ENCODE measurements at places on chromosomes 11 and 22.

- DNase-seq: no peak
Observed at GRCh38 chr11:20672575-20672974, 3.2 kb downstream of the NELL1 start.

DNA sequence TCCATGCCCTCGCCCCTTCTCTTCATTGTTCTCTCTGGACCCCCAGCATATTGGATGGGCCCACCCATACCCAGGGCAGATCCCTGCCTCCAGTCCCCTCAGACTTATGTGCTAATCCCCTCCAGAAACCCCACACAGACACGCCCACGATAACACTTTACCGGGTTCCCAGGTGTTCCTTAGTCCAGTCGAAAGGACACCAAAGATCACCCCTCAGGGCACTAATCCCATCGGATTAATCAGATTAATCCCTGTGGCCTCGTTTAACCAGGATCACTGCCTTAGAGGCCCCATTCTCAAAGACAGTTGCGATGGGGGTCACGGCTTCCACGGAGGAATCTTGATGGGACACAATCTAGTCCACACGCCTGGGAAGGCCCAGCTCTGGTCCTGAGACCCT is 80.8 kb downstream of the SHANK2 start:
- DNase-seq: no peak

- no peak for DNase-seq
Observed at GRCh38 chr11:113173126-113173525, 141.3 kb upstream of the TTC12 start.

DNA sequence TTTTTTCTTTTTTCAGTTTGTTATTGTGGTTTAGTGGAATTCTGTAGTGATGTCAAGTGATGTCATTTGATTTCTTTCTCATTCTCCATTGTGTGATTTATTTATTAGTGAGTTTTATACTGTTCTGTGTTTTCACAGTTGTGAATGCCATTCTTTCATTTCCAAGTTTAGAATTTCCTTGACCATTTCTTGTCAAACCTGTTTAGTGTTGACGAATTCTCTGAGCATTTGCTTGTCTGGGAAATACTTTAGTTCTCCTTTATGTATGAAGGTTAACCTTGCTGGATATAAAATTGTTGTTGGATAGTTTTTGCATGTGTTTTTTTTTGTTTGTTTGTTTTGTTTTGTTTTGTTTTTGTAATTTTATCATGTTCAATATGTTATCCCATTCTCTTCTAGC is 633.6 kb upstream of the FAT3 start:
- DNase-seq: no peak

- DNase-seq: no peak
Observed at GRCh38 chr22:19942157-19943081, 801 bp upstream of the TXNRD2 start.
